Neural progenitor cell (in vitro differentiated cells): ENCODE measurements at places on chromosomes 7 and 10.

GRCh38 chr10:31401287-31401686 is 82.3 kb downstream of the ZEB1 start:
- no peak for DNase-seq

- peak; percentile 64 for DNase-seq
Measured at GRCh38 chr7:19116121-19117090, 1.0 kb downstream of the TWIST1 start.

DNA sequence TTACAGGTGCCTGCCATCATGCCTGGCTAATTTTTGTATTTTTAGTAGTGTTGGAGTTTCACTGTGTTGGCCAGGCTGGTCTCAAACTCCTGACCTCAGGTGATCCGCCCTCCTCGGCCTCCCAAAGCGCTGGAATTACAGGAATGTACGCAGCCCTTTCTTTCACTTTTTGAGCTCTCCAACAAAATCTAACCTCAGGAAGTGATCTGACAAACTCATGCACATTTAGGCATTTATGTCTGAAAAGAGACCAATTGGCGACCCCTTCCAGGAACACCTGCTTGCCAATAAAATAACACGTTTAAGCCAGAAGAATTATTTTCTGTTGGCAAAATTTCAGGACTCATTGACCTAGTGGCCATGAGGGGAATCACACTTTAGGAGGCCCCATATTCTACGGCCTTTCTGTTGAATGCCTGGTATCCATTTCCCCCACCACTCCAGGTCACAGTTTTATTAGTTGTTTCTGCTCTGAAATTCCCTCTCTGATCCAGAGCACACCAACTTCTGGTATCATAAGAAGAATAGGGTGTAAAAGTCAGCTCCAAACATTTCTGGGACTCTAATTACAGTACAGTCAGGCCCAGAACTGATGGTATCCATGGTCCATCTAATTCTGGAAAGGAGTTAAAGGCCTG is 65.8 kb upstream of the FRMD4A start:
- DNase-seq = no peak

- DNase-seq = no peak
Measured at GRCh38 chr10:97311111-97311626, 7.9 kb upstream of the FRAT1 start.

DNA sequence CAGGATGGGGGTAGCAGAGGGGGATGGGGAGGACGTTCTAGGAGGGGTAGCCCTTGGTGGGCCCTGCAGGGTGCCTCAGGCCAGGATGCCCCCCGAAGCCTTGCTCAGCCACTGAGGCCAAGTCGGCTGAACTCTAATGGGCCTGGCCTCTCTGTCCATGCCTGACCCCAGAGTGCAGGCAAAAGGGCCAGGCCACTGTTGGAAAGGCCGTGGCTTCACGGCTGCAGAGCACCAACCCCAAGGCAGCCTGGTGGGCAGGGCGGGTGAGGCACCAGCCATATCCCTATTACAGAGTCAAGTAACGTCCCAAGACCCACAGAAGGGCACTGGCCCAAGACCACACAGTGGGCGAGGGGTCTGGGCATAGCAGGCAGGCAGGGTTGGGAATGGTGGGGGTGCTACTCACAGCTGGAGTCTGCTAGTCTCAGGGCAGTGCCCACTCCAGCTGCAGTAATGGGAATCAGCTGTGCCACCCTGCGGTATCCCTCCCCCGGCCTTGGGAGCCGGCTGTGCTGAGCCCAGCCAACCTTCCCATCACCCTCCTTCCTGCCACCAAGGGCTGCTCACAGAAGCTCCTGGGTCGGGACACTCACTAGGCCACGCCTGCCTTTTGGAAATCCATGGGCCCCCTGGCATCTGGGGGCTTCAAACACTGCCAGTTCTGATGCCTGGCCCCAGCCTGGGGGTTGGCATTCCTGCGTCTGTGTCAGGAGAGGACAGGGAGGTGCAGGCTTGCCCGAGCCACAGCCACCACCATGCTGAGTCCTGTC is 4.0 kb upstream of the LFNG start:
- no peak for DNase-seq

DNA sequence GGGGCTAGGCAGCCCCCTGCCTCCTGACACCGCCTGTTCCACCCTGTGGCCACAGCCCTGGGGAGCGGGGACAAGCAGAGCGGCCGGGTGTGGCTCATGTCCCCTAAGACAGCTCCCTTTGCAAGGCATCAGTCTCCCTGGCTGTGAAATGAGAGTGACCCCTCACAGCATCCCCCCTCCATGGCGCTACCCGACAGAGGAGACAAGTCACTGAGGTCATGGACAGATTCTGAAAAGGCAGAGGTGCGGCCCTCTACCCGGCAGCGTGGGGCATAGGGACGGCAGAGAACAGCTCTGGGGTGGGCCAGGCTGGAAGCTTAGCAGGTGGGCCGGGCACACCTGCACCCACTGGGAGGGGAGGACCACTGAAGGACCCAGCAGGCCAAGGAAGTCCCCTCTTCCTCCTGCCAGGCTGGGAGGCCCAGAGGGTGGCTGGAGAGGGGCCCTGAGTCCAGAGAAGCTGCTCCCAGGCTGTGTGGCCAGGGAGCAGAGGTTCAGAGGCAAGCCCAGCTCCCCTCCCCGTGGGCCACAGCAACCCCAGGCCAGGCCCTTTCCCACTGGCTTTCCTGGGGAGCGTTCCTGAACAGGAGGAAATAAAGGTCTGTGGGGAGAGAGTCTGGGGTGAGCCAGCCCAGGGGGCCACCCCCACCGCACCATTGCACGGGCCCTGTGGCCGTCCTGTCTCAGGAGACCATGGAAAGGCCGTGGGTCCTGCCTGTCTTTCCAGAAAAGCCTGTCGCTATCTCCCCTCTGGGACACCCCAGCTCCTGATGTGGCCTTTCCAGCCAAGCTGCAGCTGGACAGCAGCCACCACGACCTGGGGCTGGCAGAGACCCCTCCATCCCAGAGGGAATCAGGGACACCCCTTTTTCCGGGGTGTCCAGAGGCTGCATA is 1.7 kb downstream of the ADAP1 start:
- peak; percentile 2 for DNase-seq

GRCh38 chr10:13366891-13367290 is 18.8 kb upstream of the SEPHS1 start:
- no peak for DNase-seq

- no peak for DNase-seq
Measured at GRCh38 chr10:97770255-97770654, 1.5 kb downstream of the SFRP5 start.

DNA sequence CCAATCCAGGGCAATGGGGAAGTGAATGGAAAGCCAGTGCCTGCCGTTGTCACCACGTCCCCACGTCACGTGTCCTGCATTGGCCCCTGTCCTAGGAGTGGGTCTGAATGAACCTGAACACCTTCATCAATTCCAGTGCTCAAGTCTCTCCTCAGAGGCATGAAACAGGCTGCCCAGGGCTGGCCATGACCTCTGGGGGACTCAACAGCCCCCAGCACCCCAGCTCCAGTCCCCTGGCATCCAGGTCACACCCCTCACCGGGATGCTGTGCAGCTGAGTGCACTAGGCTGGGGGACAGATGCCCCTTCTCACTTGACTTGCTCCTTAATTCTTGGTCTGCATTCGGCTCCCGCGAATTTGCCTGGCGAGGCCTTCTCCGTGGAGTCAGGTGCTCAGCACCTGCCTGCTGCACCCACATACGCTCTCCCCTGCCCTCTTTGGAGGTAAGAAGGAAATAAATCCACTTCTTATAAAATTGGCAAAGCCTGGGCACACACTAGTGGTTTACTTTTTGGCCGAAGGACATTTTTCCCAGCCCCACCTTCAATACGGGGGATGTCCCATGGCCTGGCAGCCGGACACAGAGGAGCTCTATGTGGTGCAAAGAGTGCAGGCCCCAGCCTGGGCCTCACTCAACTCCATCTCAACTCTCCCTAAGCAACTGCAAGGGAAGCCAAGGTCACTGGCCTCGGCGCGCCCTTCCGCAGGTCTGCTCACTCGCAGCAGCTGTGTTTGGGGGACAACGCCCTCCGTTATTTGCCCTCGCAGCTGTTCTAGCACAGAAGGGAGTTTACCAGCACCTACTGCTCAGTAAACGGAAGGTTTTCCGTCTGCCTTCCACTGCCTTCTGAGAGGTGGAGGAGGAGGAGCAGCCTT is 77.6 kb upstream of the SHH start:
- DNase-seq = no peak

- no peak for DNase-seq
Measured at GRCh38 chr7:94303695-94304094, 91.0 kb upstream of the COL1A2 start.

DNA sequence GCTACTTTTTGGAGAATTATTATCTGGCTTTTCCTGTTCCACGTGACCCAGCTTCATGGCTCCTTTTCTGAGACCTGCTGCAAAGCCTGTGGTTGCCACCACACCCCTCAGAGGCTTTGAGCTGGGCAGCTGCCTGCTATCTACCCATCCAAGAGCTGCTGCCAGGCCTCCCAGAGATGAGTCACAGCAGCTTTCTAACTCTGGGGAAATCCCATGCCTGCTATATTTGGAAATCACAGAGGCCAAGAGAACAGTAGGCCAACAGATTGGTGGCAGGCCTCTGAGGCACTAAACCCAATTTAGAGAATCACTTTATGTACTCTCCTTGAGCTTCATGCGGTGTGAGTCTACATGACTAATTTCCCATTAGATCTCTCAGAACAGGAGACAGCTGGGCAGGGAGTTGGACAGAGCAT is 35.2 kb downstream of the SGCE start:
- DNase-seq = no peak

GRCh38 chr7:2476298-2476697 is at the start of gene GRIFIN:
Gene GRIFIN (minus strand): TSS chr7:2476398. CDS start chr7:2476383, 15 bp downstream.
- no peak for DNase-seq

DNA sequence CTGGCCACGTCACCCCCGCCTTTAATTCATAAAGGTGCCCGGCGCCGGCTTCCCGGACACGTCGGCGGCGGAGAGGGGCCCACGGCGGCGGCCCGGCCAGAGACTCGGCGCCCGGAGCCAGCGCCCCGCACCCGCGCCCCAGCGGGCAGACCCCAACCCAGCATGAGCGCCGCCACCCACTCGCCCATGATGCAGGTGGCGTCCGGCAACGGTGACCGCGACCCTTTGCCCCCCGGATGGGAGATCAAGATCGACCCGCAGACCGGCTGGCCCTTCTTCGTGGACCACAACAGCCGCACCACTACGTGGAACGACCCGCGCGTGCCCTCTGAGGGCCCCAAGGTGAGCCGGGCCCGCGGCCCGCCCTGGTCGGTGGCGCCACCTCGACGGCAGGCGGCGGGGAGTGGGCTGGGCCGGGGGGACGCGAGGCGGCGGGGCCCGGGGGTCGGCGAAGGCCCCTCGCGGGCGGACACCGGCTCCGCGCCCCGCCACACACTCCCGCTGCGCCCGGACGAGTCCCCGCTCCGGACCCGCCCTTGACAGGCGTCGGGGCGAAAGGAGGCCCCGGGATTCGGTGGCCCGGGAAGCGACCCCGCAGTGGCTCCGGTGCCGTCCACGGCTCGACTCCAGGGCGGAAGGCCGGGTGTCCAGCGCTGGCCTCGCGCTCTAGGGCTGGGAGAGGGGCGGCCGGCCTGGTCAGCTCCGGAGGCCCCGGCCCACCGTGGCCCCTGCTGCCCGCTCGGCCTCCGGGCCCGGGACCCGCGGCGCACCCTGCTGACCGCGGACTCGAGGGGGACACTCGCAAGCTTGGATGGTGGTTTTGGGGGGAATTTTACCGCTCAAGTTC is 557 bp downstream of the BAG3 start:
- DNase-seq = peak; percentile 66

DNA sequence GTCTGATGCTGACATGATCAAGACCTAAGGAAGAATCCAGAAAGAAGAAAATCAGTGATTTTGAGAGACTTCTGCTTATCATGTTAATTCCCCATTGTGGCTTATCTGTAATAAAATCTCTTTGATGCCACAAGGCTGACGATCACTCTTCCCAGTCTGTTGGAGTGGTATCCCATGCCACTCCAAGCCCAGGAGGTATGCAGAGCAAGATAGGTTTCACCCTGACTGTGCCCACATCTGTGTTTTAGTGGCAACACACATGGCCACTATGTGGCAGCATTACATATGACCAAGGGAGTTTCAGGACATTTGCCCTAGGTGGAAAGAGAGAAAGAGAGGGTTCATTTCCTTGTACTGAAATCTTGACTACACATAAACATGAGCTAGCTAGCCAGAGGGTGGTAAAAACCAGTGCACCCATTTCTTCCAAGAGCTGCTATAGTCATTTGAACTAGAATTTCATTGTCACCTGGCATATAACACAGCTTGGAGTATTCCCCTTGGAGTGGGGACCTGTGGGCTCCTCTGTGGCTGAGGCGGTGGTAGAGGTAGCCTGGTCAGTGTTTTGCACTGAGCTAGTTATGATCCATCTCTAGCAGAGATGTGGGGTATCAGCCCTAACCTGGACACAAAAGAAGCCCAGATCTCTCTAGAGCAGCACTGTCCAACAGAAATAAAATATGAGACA is 20.8 kb downstream of the LAMB4 start:
- peak; percentile 43 for DNase-seq

- DNase-seq = peak; percentile 59
Measured at GRCh38 chr10:17029581-17030271, 99.9 kb downstream of the CUBN start.

DNA sequence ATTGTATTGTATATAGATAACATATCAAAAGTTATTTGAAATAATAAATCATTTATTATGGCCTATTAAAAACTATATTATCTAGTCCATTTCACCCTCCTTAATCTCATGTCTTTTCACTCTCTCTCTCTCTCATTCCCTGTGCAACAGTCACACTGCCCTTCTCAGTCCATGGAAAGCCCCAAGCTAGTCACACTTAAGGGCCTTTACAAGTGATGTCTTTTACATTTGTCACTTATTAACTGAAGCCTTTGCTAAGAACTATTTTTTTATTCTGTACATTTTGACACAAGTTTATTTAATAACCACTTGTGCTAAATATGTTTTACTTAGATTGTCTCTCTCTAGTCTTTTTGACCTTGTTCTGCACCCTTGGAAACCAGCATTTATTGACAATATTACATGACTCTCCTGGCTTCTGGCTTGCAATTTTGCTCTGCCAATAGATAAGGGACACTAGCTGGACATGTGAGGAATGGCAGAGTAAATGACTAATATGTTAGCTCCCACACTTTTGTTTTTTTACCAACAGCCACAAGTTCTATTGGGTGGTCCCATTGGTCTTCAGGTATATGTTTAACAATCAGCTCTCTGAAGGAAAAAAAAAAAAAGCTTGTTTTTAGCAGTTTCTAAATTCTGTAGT is 706.8 kb upstream of the POT1 start:
- no peak for DNase-seq

DNA sequence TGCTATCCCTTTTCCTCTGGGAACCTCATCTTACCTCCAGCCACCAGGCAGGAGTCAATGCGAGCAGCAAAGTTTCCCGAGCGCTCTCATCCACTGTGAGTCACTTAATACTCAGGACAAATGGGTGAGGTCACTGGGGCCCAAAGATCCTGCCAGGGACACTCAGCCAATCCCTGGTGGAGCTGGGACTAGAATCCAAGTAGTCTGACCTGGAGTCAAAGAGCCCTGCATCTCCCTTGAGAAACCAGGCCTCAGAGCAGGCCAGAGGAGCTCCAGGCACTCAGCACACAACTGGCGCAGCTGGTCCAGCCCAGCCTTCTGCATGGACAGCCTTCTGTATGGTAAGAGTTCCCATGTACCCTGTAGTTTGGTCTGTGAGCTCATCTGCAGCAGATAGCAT is 142.3 kb downstream of the MAPK8 start:
- DNase-seq = no peak
